Mesenteric fat pad (tissue), 1 donor: ENCODE measurements at places on chromosomes 4 and X. TPM values are rescaled to one million over a fixed set of nuclear protein-coding genes. Genes with fewer than 3 reads are reported as not detected.

Gene NAA10
- 118 TPM for total RNA-seq

Gene NALF2
- 0.32 TPM for total RNA-seq

Gene RTL3
- not detected for total RNA-seq

Gene MAOA
- total RNA-seq = 232 TPM

Gene PHOX2B
- total RNA-seq = not detected

Gene ZMAT1
- total RNA-seq = 3.9 TPM

Gene PNPLA4
- 19.9 TPM for total RNA-seq

- no peak for DNase-seq
Measured at GRCh38 chr4:162506253-162506652, 342.5 kb upstream of the FSTL5 start.

GRCh38 chr4:54929459-54929858 is 195.9 kb downstream of the KDR start:
- no peak for DNase-seq

- no peak for DNase-seq
Measured at GRCh38 chrX:106397788-106398538, 213.8 kb upstream of the RADX start.

GRCh38 chr4:147755561-147756295 is 23.8 kb downstream of the ARHGAP10 start:
- no peak for DNase-seq

- no peak for DNase-seq
Measured at GRCh38 chr4:120842031-120842430, 80.5 kb downstream of the PRDM5 start.

DNA sequence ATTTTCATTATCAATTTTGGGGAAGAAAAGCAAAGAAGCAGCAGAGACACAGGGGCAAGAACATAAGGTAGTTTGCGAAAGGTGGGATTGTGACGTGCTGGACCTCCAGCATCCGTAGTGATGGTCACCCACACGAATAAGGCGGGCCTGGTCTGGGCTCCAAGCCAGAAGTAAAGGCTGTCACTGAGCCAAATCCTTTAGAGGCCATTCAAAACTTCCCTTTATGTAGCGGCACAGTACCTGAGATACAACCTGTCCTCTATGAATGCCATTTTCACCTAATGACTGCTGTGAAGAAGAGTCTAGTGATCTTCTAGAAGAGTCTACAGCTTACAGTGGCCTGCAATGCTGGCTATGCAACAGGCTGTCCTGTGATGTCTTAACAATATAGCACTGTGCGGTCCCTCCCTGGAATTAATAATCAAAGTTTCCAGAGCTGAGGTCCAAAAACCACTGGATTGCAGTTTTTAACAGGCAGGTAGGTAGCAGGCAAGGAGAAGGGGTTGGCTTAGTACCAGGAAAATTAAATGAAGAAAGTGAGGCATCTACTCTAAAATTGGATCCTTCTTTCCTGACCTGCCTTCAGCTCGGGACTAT is 56.2 kb downstream of the TRIML1 start:
- no peak for DNase-seq

DNA sequence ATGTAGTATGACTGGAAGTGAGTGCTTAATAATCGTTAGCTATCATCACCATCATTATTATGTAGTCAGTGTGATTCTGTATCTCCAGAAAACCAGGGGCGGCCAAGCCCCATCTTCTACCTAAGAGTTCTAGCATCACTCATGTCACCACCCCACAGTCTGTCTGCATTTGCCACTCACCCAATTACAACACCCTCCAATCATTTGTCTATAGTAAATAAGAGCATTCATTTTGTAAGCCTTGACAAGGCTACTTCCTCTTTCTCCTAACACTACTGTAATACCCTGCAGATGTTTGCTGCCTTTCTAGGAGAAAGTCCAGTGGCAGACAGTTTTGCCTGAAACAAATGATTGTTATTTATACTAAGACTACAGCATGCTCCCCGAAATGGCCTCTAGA is 15.8 kb upstream of the IL21 start:
- DNase-seq = no peak

DNA sequence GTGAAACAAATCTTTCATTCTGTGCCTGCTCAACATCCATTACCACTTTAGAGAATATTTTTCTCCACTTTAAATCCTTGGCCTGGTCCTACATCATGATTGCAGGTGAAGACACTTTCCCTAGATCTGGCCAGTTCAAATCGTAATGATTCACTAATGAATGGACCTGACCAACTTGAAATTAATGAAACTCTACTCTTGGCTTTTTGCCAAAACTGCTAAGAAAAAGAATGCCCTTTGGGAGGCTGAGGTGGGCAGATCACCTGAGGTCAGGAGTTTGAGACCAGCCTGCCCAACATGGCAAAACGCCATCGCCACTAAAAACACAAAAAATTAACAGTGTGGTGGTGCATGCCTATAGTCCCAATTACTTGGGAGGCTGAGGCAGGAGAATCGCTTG is 1082.6 kb upstream of the LCORL start:
- no peak for DNase-seq

DNA sequence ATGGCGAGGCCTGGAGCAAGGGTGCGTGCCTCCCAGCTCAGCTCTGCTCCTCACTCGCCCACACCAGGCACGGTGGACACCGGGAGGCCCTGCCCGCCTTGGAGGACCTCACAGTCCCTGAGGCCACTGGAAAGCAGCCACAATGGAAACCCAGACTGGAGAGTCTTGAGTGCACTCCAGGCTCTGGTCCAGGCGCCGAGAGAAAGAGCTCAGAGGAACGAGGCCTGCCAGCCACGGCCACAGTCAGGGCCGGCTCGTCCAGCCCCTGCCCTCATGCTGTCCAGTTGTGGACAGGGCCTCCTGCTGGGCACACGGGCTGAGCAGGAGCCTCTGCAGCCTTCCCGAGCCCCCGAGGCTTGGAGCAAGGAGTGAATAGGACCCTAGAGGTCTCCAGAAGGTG is 53.3 kb upstream of the GRPEL1 start:
- DNase-seq = no peak

- no peak for DNase-seq
Measured at GRCh38 chrX:49268702-49269009, 937 bp upstream of the PPP1R3F start.

DNA sequence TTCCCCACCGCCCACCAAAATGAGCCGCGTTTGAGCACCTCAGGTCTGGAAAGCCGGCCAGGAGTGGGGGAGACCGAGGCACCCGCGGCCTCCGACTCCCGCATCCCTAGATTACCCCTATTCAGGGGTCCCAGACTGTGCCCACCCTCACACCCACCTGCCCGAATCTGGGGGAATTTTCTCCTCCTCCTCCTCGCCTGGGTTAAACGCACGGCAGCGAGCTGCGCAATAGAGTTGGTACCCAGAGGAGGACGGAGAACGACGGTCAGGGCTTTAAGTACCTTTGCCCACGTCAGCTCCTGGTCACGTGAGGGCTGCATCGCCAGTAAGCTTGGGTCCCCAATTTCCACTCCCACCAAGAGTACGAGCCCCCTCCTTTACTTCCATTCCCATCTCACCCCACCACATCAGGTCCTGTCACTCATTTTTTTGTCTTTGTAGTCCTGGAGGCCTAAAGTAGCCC is at the start of gene ARMCX2:
Gene ARMCX2, minus strand, starts transcription at position 250 of the 463 bp plus-strand sequence. CDS start 2,262 bp downstream, outside the sequence.
- no peak for DNase-seq

DNA sequence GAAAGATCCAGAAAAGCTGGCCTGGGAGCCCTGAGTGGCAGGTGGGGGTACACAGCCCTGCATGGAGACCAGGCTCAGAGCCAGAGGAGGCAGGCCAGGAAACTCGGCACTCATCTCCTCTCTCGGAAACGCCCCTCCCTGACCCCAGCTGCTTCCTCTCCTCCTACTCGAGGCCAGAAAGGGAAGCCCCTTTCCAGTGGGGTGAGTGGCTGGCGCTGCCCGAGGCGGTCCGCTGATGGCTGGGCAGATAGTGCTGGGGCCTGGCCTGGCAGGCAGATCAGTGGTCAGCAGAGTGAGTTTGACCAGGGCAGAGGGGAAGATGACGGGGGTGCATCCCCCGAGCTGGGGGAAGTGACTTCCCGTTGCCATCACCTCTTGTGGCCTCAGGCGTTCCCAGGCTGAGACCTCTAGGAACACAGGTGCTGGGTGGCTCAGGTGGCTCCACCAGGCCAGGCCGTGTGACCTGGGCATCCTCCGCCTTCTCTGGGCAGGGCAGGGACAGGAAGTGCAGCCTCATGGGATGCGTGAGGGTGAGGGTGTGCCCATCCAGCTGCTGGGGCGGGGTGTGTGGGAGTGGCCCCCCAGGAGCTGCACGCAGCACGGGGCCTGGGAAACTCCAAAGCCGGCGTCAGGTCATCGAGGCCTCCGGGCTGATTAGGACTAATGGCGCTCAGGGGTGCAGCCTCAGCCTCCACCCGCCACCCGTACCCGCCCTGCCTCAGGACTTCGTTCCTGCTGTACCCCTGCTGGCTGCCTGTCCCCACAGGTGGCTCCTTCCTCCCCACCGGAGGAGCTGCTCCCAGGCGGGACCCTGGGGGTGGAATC is 5.7 kb downstream of the SH3BP2 start:
- DNase-seq = no peak

DNA sequence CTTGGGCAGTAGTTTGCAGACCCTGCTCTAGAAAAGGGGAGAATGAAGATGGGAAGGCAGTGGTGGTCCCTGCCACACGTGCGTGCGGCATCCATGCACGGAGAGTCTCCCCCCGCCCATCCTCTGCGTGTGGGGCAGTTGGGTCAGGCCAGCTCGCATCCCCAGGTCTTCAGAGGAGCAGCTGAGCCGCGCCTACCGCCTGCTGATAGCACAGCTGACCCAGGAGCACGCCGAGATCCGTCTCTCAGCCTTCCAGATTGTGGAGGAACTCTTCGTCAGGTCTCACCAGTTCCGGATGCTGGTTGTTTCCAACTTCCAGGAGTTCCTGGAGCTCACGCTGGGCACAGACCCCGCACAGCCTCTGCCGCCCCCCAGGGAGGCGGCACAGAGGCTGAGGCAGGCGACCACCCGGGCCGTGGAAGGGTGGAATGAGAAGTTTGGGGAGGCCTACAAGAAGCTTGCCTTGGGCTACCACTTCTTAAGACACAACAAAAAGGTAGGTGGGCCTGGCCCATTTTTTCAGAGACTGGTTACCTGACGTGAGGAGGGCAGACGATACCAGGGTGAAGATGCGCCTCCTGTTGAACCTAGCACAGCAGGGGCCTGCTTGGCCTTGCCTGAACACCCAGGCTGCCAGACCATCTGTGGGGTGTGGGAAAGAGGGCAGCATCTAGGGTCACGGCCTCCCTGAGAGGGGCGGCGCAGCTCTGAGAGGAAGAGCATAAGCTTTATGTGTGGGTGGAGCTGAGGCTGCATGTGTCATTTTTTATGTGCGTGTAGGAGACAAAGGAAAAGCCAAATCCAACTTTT is 2.6 kb downstream of the UVSSA start:
- DNase-seq = no peak

DNA sequence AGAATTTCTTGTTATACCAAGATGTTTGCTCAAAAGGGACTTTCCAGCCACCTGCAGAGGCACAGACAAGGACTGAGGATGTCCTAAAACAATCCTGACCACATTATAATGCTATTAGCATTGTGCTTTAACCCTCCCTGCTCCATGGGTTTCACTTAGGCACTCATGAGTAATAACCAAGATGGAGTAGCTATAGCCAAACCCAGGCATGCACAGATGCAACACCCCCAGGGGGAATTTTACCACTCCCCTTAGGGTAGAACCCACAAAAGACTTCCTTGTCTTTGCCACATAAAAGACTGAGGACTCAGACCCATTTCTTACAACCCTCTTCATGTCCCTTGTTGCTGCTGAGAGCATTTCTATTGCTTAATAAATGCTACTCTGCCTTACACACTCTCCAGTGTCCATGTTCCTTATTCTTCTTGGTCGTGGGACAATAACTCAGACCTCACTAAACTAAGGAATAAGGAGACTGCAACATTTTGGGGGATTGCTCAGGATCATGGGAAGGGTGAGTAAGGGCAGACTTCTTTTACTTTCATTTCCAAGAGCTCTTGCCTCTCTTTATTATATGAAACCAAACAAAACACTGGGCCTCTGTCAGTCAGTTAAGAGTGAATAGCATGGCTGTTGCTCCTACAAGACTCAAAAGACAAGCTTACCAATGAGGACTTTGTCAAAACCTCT is 103.5 kb downstream of the TECRL start:
- DNase-seq = no peak

DNA sequence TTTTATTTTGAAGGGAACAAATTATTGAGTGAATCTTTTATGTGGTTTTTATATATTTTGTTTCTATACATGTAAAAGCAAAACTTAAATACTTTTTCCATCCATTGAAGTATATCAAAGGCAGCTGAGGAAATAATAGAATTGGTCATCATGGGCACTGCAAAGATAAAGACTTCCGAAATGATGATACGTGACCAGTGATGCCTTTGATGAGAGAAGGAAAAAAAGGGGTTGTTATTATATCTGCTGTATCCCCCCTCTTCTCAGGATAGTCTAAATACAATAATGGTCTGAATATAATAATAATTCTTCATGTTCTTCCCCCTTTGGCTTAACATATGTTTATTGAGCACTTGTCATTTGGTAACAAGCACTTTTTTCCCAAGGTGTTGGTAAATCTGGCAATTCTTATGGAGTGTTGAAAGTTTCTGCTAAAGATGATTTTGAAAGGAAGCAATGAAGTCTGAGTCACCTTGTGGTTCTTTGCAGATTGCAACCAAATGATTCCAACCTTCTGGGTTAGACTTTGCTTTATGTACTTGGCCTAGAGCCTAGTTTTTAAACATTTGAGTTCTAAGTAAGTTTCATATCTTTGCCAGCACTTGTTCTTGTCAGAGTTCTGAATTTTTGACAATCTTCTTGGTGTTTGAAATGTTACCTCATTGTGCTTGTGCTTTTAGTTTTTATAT is 60.8 kb downstream of the USP9X start:
- no peak for DNase-seq

- no peak for DNase-seq
Measured at GRCh38 chr4:53686521-53686920, 95.2 kb upstream of the LNX1 start.
